Left ventricle myocardium inferior (tissue), 1 donor: ENCODE measurements at places on chromosomes 2 and 18. TPM values are rescaled to one million over a fixed set of nuclear protein-coding genes. Genes with fewer than 3 reads are reported as not detected.

DNA sequence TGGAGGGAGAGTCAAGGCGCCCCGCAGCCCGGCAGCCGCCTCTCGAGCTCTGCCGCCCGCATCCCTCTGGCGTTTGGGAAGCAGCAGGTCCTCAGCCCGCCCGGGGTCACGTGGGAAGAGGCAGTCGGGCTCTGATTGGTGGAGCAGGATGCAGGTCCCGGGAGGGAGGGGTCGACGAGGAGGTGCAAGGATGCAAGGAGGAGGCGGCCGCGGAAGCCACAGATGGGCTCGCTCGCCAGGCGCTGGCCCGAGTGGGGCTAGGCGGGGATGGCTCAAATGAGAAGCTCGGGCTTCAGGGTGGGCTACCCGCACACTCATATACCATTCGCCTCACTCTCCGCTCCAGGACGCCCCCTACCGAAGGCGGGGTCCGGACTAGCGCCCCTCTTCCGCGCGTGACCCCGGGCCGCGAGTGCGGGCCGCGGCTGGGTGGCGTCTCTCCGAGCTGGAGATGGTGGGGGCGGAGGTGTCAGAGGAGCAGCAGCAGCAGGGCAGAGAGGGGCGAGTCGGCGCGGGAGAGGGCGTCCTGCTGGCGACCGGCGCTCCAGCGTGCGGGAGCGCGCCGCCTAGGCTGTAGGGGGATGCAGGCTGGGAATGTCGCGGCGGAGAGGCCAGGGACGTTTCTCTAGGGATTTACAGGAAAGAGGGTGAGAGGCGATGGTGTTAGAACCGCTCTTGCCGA is at the start of gene TMEFF2:
Gene TMEFF2, minus strand, starts transcription at position 68 of the 682 bp plus-strand sequence. CDS start 409 bp downstream, outside the sequence.
- no peaks in the 10 kb centered on the region for H3K36me3 ChIP-seq
- peak; percentile 57 for DNase-seq
- H3K27me3 ChIP-seq = peaks cover 100% of the 10 kb centered on the region
- no peak within 1 kb of the TSS for H3K27ac ChIP-seq
- peaks cover 30% of the 10 kb centered on the region for H3K4me1 ChIP-seq

GRCh38 chr2:47437287-47437686 is 34.3 kb downstream of the MSH2 start:
- no peak overlapping the region for H3K4me3 ChIP-seq
- H3K27ac ChIP-seq = no peak overlapping the region
- no peaks in the 10 kb centered on the region for H3K27me3 ChIP-seq
- DNase-seq = no peak
- peaks cover 9% of the 10 kb centered on the region for H3K36me3 ChIP-seq

GRCh38 chr18:33152376-33152775 is 288.1 kb downstream of the CCDC178 start:
- no peaks in the 10 kb centered on the region for H3K4me1 ChIP-seq
- DNase-seq = no peak
- H3K36me3 ChIP-seq = no peaks in the 10 kb centered on the region

DNA sequence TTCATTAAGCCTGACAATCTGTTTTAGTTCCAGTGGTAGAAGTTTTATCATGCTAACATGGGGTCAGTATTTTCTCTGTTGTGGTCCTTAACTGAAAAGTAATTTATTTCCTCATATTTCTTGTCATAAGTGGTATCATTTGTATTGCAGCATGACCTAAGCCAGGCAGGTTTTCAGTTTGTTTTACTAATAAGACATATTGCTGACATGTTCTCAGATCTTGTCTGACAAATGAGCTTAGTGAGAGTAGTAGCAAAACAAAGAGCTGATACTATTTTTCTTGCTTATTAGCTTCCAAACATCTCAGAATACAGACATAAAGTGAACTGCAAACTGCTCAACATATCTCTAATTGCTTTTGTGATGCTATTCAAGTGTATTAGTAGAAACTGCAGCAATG is 293.6 kb downstream of the DSEL start:
- no peak overlapping the region for H3K4me3 ChIP-seq
- no peak for DNase-seq
- peaks cover 15% of the 10 kb centered on the region for H3K27me3 ChIP-seq
- H3K4me1 ChIP-seq = no peaks in the 10 kb centered on the region
- H3K27ac ChIP-seq = no peak overlapping the region
- no peaks in the 10 kb centered on the region for H3K36me3 ChIP-seq

HOXD10 gene
- not detected for total RNA-seq

IL18R1 gene
- total RNA-seq = 1.8 TPM

DNA sequence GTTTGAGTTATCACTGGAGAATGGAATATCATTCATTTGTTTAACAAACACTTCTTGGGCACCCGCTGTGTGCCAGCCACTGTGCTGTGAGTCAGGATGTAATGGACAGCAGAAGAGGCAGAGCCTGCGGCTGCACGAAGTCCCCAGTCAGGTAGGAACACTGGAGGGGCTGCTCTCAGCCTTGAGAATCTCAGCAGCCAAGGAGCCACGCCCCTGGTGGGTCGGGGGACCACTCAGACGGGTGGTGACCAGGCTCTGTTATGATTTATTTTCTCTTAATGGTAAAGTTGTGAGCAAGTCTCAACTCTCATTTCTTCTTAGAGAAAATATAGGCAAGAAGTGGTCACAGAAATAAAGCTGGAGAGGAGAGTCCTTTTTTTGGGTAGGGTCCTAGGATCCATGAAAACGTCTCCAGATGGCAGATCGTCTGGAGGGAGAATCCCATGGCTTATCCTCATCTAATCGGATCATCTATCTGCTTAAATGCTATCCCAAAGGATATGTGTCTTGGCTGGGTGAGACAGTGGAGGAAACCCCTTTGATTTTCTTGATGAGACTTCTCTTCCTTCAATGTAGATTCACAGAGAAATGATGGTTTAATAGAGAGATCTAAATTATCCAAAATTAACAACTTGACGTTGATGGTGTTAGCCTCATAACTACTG is 129.1 kb upstream of the LGALSL start:
- no peaks in the 10 kb centered on the region for H3K36me3 ChIP-seq
- peaks cover 28% of the 10 kb centered on the region for H3K4me1 ChIP-seq
- no peak for DNase-seq
- H3K27me3 ChIP-seq = peaks cover 6% of the 10 kb centered on the region

DNA sequence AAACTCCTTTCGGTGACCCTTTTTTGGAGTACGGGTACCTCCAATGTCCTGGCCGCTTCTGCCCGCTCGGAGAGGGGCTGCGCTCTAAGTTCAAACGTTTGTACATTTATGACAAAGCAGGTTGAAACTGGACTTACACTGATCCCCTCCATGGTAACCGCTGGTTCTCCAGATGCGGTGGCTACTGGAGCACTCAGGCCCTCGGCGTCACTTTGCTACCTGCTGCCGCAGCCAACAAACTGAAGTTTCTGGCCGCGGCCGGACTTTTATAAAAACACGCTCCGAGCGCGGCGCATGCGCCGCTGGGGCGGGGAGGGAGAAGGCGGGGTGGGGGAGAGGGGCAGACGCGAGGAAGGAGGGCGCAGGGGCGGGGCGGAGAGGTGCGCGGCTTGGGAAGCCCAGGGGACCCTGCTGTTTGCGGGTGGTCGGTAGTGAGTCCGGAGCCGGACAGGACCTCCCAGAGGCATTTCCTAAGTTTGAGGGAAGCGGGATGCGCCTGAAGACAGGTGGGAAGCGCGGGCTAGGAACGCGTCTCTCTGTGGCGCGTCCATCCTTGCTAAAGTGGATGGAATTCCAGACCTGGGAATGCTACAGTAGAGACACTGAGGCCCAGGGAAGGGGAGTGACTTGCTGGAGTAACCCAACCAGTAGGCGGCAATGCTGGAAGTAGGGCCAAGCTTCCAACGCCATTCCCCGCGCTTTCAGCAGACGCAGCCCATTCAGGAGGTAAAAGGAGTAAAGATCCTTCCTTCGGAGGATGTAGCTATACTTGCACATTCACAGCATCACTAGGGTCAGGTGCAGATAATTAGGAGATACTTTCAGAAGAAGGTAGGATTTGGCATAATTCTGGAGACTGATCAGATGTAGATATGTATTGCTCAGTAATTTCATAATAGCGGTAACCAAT is at the start of gene CXCR4:
Gene CXCR4, minus strand, starts transcription at position 241 of the 910 bp plus-strand sequence. Its CDS starts 89 bp downstream, at position 152.
- peaks cover 94% of the 10 kb centered on the region for H3K27me3 ChIP-seq
- H3K4me3 ChIP-seq = peak within 1 kb of the TSS; percentile 72
- peak within 1 kb of the TSS; percentile 58 for H3K27ac ChIP-seq
- H3K36me3 ChIP-seq = no peaks in the 10 kb centered on the region
- H3K4me1 ChIP-seq = peaks cover 41% of the 10 kb centered on the region
- DNase-seq = peak; percentile 74

- H3K4me3 ChIP-seq = no peak overlapping the region
- peaks cover 15% of the 10 kb centered on the region for H3K36me3 ChIP-seq
- no peak for DNase-seq
- peaks cover 9% of the 10 kb centered on the region for H3K4me1 ChIP-seq
Observed at GRCh38 chr2:15544227-15544626, 16.9 kb downstream of the NBAS start.

GRCh38 chr2:88874063-88874657 is 182.7 kb downstream of the RPIA start:
- peaks cover 42% of the 10 kb centered on the region for H3K27me3 ChIP-seq
- H3K36me3 ChIP-seq = no peaks in the 10 kb centered on the region
- no peak overlapping the region for H3K27ac ChIP-seq
- H3K4me1 ChIP-seq = no peaks in the 10 kb centered on the region
- H3K4me3 ChIP-seq = no peak overlapping the region
- DNase-seq = no peak

GRCh38 chr2:106899786-106900530 is 14.0 kb upstream of the ST6GAL2 start:
- H3K36me3 ChIP-seq = no peaks in the 10 kb centered on the region
- no peak overlapping the region for H3K27ac ChIP-seq
- H3K27me3 ChIP-seq = no peaks in the 10 kb centered on the region

- no peak overlapping the region for H3K4me3 ChIP-seq
- H3K4me1 ChIP-seq = no peaks in the 10 kb centered on the region
- H3K36me3 ChIP-seq = no peaks in the 10 kb centered on the region
Observed at GRCh38 chr2:63189026-63189425, 138.4 kb downstream of the OTX1 start.

DNA sequence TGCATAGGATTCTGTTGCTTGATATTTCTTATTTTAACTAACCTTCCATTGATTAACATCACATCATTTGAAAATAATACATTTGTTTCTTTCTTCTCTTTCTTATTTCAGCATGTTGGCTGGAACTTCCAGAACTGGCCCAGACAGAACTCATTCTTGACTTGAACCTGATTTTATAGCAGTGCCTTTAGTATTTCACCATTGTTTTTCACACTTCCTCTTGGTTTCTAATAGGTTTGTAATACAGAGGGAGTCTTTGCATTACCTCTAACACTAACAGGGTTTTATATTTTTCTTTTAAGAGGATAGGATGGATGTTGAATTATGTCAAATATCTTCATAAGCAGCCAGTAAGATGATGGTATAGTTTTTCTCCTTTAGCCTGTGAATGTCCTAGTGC is 39.2 kb downstream of the SEMA4F start:
- H3K27ac ChIP-seq = no peak overlapping the region
- no peaks in the 10 kb centered on the region for H3K36me3 ChIP-seq
- no peak overlapping the region for H3K4me3 ChIP-seq
- H3K4me1 ChIP-seq = no peaks in the 10 kb centered on the region

VIT gene
- total RNA-seq = 8.5 TPM

DNA sequence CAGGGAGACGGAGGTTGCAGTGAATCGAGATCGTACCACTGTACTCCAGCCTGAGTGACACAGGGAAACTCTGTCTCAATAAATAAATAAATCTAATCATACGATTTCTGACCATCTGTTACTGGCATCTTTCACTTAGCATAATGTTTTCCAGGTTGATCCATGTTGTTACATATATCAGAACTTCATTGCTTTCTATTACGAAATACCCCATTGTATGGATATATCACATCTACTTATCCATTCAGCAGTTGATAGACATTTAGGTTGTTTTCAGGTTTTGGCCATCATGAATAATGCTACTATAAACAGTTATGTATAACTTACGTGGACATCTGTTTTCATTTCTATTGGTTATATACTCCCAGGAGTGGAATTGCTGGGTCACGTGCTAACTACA is 303.9 kb downstream of the PAX3 start:
- H3K27me3 ChIP-seq = peaks cover 24% of the 10 kb centered on the region
- H3K4me3 ChIP-seq = no peak overlapping the region
- H3K27ac ChIP-seq = no peak overlapping the region
- no peak for DNase-seq
- H3K36me3 ChIP-seq = no peaks in the 10 kb centered on the region
- no peaks in the 10 kb centered on the region for H3K4me1 ChIP-seq

ANKRD29 gene
- 9.2 TPM for total RNA-seq

RNF125 gene
- 3.5 TPM for total RNA-seq

MERTK gene
- 4.7 TPM for total RNA-seq

- H3K27ac ChIP-seq = no peak overlapping the region
- DNase-seq = no peak
- no peak overlapping the region for H3K4me3 ChIP-seq
- no peaks in the 10 kb centered on the region for H3K27me3 ChIP-seq
- H3K4me1 ChIP-seq = peaks cover 2% of the 10 kb centered on the region
Observed at GRCh38 chr2:207903236-207903635, 122.1 kb downstream of the PLEKHM3 start.

DNA sequence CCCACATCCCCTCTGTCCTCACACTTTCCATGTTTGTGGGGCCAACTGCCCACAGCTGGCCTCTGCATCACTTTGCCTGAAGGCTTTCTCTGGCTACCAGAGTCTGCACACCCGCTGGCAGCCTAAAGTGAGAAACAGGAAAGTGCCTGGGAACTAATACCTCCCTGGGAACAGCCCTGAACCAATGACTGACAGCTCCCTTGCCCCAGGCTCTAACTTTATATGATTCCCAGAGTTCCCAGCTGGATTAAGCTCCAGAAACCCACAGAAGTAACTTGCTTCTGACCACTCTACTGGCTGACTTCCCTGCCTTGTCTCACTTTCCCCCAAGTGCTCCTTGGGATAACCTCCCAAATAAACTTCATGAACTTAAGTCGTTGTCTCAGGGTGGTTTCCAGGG is 159.6 kb upstream of the LMAN1 start:
- no peak overlapping the region for H3K4me3 ChIP-seq
- H3K36me3 ChIP-seq = no peaks in the 10 kb centered on the region
- no peak for DNase-seq
- H3K4me1 ChIP-seq = peaks cover 36% of the 10 kb centered on the region

DNA sequence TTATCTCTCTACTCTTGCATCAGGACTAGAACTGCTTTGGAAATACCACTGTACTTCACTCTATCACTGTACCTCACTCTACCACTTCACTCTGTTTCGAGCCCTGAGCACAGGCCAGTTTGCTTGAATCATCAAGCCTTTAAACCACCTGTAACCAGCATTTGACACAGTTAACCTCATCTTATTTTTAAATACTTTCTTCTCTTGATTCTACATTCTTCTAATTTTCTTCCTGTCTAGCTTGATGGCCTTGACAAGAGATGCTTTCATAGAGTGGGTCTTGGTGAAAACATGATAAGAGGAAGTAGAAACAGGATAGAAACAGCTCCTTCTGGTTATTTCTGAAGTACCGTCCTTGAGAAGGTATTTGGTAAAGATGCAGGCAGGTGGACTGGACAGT is 78.1 kb downstream of the SPIRE1 start:
- DNase-seq = no peak
- H3K27ac ChIP-seq = no peak overlapping the region
- H3K4me3 ChIP-seq = no peak overlapping the region
- no peaks in the 10 kb centered on the region for H3K27me3 ChIP-seq

PDE11A gene
- 2.5 TPM for total RNA-seq

BUB1 gene
- 0.66 TPM for total RNA-seq
